Endothelial cell (in vitro differentiated cells): ENCODE measurements at places on chromosomes 5 and 9. TPM values are rescaled to one million over a fixed set of nuclear protein-coding genes. Genes with fewer than 3 reads are reported as not detected.

Gene DIPK1B
- total RNA-seq = 293 TPM

GRCh38 chr9:87708546-87708945, 17.4 kb upstream of the CTSL start:
- peaks cover 10% of the 10 kb centered on the region for H3K36me3 ChIP-seq
- H3K4me1 ChIP-seq = peaks cover 12% of the 10 kb centered on the region
- H3K27me3 ChIP-seq = peaks cover 2% of the 10 kb centered on the region
- no peak overlapping the region for H3K4me3 ChIP-seq
- H3K27ac ChIP-seq = no peak overlapping the region
- DNase-seq = no peak

GRCh38 chr9:124188331-124189110, 69.2 kb upstream of the NEK6 start:
- no peaks in the 10 kb centered on the region for H3K4me1 ChIP-seq
- no peaks in the 10 kb centered on the region for H3K27me3 ChIP-seq
- DNase-seq = no peak

GRCh38 chr9:94014920-94015319, 59.8 kb upstream of the BARX1 start:
- H3K36me3 ChIP-seq = no peaks in the 10 kb centered on the region
- no peaks in the 10 kb centered on the region for H3K4me1 ChIP-seq
- DNase-seq = no peak
- no peak overlapping the region for H3K27ac ChIP-seq
- H3K4me3 ChIP-seq = no peak overlapping the region

Gene SHROOM1
- total RNA-seq = 5.6 TPM

Gene BSPRY
- total RNA-seq = 0.15 TPM

Gene RASGEF1C
- total RNA-seq = 0.64 TPM
